Activated CD8-positive, alpha-beta memory T cell treated with anti-CD3 and anti-CD28 coated beads for 1 hour (primary cell): ENCODE measurements at places on chromosomes 1 and 21.

DNA sequence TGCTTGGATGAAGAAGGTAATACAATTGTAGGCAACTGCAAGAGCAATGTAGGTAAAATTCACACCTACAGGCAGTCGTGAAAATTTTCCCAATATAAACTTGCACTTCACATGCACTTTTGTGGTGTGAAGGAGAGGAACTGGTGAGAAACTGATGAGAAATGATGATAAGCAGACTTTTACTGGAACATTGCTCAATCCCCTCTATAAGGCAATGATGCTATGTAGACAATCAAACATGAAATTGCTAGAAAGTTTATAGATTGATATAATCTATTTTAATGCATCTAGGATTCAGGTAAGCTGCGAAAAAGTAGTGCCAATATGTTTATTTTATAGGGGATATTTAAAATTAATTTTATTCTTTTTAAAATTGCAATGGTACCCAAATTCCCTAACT, 802.2 kb downstream of the KCNT2 start:
- no peak for DNase-seq

DNA sequence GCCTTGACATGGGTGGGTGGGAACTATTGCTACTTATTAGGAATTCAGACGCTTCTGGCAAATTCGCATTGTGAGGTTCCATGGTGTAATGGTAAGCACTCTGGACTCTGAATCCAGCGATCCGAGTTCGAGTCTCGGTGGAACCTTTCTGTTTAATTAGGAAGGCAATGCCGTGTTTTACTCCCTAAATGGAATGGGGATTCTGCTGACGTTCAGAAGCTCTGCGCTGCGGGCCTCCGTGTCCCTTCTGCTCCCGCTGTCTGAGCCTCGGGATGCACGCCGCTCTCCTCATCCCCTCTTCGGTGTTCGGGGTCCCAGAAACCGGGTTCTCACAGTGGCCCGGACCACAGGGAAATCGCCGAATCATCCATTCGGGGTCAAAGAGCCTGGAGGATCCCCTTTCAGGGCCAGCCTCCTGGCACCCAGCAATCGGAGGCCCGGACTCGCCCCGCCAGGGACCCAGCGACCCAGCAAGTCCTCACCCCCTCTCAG, 280.3 kb downstream of the FAM72C start:
- DNase-seq, result no peak

DNA sequence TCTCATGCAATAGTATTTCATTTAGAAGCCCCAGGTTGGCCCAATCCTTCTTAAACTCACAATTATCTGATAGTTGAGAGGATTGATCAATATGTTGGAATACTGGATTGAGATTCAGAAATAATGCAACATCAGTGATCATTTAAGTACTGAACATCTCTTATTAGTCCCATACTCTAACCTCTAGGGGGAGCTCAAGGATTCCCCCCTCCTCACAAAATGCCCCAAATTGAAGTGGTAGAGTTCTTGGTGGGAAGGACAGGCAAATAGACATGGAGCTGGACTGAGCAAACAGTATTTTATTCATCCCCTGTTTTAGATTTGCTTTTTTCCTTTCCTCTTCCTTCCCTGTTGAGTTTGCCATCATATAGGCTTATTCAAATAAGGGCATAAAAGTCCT, 62.8 kb downstream of the NGF start:
- no peak for DNase-seq

DNA sequence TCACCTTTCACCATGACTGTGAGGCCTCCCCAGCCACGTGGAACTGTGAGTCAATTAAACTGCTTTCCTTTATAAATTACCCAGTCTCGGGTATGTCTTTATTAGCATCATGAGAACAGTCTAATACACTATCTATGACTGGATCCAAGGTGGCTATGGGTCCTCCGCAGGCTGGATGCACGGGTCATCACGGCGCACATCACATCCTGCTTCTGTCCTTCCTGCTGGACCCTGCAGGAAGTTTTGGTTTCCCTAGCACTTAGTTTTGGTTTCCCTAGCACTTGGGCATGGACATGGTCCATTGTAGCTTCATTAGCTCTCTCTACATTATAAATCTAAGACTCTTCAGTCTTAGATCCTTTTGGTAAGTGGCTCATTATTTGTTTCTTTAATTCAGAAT, 14.2 kb upstream of the PHC2 start:
- no peak for DNase-seq

- no peak for DNase-seq
Observed at GRCh38 chr1:23799570-23800399, 769 bp downstream of the GALE start.

- no peak for DNase-seq
Observed at GRCh38 chr1:226995365-226996332, 55.6 kb downstream of the COQ8A start.

DNA sequence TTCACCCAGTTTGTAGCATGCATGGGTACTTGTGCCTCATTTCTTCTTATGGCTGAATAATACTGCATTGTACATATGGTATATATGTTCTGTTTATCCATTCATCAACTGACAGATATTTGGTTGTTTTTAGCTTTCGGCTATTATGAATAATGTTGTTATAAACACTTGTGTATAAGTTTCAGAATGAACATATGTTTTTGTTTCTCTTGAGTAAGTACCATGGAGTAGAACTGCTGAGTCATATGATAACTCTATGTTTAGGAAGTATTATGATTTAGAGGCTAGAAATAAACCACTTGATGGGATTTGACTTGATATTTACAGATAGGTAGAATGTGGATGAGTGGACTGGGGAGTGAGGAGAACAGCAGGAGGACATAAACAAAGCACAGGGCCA, 48.6 kb downstream of the WNT2B start:
- no peak for DNase-seq

GRCh38 chr1:107706182-107706581, 258.8 kb downstream of the VAV3 start:
- no peak for DNase-seq

DNA sequence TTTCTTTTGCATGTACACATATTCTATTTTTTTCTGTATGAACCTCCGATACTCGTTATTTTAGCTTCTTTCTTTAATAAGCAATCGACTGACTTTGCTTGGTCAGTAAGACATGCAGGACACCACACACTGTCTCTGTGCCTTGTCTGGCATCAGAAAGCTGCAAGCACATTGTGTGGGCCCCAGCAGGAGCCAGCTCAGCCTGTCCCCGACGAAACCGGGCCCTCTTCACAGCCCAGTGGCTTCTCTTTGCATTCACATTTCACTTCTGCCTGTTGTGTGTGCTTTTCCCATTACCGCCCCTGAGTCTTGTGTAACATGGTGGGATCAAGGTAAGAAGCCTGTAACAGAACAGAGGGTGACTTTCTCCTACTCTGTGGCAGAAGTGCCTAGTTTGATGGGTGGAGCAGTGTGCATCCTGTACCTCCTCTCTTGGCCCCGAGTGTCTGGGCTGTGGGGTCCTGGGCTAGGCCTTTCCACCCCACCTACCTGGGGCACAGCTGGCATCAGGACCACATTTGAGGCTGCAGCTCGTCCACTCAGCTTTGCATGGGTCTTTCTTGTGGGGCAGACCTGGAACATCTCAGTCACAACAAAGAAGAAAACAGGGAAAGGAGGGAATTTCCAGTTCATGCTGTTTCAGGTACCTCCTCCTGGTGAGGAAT, 118.9 kb upstream of the COL6A1 start:
- no peak for DNase-seq

DNA sequence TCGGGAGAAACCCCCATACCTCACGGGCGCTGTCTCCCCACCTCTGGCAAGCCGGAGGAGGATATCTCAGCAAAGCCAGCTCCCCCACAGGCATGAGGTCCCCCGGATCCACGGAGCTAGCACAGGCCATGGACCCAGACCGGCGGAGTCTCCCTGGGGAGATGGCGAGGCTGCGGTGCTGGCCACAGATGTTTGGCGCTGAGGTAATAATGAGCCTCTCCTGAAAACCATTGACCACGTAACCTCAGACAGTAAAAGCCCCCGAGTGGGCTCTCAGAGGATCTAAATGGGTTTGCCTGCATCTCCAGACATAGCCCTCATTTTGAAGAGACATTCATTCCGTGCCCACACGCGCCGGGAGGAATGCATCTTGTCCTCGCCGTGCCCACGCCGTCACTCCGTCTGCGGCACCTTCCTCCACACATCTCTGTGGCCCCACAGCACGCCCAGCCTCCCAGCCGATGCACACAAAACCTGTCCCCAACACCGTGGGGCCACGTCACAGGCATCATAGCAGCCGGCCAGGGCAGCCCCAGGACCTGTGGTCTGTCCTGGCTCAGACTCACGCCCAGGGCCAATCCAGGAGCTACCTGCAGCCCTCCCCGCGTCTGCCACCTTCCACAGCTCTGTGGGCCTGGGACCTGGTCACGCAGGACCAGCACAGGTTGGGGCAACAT, 150.9 kb downstream of the PRDM16 start:
- no peak for DNase-seq

DNA sequence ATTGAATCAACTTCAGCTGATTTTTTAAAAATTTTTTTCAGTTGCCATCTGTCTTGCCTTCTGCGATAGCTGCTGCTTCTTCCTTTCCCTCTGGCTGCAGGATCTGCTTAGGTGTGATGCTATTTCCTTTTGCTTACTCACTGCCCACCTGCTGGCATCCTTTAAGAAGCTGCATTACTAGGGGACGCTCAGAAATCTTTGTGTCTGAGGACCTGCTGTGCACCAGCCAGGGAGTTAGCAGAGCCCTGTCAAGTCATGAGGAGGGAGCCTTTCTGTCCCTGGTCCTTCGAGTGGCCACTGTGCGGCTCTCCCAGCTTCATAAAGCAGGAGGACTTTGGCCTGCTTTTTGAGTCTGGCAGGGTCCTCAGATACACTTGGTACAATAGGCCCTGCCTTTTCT, 327.8 kb downstream of the USH2A start:
- no peak for DNase-seq

GRCh38 chr1:93969371-93969770, 60.1 kb upstream of the GCLM start:
- DNase-seq, result no peak

- no peak for DNase-seq
Observed at GRCh38 chr21:14383596-14384180, 742 bp upstream of the HSPA13 start.

DNA sequence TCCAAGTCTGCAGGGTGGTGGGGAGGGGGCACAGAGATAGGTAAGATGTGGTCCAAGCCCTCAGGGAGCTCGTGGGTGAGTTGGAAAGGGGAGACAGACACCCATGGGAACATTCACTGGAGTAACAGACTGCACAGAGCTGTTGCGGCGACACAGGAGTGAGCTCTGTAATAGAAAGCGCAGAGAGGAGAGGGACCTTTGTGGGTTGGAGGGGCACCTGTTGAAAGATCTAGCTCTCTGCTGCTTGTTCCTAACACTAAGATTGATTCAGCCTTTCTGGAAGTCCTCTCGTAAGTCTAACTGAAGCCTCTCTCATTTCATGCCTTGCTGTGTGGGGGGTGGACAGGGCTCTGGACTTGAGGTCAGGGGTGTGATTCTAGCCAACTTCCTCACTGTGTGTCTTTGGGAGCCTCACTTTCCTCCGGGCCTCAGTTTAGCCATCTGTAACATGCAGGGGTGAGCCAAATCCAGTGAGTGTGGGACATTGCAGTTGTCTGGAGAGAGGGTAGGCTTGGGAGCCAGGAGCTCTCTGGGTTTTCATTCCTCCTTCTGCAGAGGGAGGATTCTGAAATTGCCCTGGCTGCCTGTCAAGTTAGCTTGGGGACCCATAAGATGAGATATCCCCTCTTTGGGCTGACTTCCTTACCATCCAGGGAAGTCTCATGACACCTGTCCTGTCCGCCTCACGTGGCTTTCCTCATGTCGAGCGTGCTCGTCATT, 2.0 kb upstream of the ACOT11 start:
- no peak for DNase-seq

DNA sequence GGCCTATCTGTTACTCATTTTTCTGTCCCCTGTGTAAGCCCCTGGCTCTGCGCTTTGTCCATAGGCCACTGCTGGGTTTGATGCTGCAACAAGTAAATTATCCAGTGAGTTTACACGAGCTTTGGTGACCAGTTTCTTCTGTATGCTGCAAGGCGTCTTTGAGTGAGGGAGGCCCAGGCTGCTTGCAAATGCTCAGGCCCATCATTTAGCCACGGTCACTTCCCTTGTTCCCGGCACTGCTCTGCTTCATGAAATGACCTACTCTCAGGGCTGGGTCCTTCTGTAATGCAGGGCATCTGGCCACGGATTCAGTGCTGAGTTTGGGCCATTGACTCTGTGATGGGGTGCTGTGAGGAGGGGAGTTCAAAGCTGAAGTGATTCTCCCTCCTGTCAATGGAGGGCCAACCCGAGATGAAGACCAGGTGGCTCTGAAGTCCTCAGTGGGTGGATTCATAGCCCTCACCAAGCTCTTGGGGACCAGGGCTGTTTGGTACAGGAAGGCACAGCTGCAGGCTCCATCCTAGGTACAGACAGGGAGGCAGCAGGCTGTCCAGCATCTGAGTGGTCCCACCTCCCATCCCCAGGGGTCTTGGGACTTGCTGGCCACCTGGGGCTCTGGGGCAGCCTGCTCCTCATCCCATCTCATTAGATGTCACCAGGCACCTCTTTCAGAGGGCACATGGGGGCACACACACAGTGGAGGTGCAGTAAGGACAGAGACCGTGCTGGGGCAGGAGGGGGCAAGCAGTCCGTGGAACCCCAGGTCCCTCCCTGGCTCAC, 21.7 kb downstream of the LHX4 start:
- no peak for DNase-seq

GRCh38 chr1:175742790-175743459, 470 bp downstream of the TNR start:
- no peak for DNase-seq

DNA sequence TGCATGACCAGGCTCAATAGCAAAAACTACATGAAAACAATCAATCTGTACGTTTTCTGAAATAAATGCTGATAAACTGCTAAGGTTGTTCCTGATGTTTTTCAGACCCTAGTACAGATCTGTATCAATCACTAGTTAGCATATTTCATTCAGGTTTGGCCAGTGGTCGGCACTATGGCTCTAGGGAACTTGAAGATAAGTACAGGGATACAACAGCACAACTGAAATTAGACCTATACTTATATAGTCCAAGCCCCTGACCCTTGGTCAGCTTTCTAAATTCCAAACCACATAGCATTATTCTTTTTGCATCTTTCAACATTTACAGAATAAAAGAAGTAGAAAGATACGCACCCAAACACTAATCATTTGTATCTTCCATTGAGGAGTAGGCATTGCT, 142.7 kb downstream of the PLPPR4 start:
- DNase-seq, result no peak

DNA sequence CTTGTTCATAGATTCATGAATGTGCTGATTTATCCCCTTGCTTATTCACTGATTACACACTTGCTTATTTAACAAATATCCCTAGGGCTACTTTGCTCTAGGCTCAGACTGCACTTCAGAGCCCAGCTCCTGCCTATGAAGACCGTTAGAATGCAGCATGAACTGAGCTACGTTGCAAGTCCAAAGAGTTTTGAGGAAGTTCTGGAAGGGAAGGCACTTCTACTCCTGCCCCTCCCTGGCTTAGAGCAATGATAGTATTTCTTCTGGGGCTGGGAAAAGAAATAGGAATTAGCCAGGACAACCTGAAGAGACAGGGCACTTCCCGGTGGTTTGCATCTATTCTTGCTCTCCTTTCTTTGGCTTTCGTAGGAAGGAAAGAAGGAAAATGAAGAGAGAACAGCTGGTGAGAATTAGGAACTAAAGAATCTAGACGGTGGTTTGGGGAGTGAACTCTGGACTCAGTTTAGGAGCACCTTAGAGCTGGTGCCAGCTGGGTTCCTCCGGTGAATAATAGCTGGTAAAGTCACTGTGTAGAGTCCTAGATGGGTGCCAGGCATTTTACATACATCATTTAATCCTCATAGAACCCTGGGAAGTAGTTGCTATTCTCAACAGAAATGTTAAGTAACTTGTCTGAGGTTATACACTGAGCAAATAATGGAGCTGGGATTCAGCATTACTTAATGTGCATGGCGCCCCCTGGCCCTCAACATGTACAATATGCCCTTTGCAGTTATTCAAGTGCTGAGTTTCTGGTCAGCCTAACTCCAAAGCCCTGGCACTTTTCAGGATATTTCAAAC, 65.9 kb downstream of the NDUFS5 start:
- no peak for DNase-seq
